ENCODE measurements at places on chromosomes 7 and 10.

DNA sequence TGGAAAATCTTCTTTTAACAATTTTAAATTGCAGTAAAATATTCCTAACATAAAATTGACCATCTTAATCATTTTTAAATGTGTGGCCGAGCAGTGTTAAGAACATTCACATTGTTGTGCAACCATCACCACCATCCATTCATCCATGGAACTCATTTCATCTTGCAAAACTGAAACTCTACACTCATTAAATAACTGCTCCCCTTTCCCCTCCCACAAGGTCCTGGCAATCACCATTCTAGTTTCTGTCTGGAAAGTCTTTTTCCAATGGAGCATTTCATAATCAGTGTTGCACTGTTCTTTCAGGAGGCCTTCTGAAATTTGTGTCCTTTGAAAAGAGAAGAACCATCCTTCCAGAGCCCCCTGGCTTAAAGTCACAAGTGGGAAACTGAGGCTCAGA is 233.1 kb downstream of the PLXNA4 start:
- no peak for DNase-seq

DNA sequence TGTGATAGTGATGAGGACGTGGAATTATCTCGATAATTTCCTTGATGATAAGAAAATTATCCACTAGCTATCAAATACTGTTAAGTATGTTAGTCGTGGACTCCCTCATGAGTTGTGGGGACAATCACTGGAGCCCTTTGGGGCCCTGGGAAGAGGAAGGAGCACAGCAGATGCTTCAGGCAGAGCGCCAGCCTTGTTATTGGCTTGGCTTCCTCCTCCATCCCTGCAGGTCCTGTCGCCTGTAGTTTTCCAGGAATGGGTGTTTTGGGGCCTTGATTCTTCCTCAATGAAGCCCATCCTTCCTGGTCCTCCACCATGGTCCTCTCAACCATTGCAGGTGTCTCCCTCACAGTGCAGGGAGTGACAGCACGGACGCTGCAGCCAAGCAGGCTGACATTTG is 32.5 kb upstream of the ZNF32 start:
- no peak for DNase-seq

- no peak for DNase-seq
Observed at GRCh38 chr7:31069860-31070555, 17.9 kb downstream of the ADCYAP1R1 start.

- no peak for DNase-seq
Observed at GRCh38 chr10:55410415-55410885, 609.4 kb upstream of the PCDH15 start.

GRCh38 chr7:11332186-11332864 is 358.7 kb downstream of the PHF14 start:
- DNase-seq: no peak

DNA sequence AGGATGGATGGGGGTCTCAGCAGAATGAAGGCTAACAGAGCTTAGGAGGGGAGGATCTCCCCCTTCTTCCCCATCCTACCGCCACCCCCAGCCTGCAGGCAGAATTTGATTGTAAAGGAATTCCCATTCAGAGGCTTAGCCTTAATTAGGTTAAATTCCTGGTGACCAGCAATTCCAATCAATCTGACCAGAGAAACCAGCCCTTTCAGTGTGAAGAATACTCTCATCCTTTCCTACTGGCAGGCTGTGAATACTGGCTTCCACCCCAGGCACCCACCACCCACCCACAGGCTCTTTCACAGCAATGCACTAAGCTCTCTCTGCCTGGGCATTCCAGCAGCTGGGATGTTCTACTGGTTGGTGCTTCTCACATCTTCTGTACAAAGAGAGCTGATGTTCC is 137.9 kb upstream of the LYZL1 start:
- DNase-seq: no peak

DNA sequence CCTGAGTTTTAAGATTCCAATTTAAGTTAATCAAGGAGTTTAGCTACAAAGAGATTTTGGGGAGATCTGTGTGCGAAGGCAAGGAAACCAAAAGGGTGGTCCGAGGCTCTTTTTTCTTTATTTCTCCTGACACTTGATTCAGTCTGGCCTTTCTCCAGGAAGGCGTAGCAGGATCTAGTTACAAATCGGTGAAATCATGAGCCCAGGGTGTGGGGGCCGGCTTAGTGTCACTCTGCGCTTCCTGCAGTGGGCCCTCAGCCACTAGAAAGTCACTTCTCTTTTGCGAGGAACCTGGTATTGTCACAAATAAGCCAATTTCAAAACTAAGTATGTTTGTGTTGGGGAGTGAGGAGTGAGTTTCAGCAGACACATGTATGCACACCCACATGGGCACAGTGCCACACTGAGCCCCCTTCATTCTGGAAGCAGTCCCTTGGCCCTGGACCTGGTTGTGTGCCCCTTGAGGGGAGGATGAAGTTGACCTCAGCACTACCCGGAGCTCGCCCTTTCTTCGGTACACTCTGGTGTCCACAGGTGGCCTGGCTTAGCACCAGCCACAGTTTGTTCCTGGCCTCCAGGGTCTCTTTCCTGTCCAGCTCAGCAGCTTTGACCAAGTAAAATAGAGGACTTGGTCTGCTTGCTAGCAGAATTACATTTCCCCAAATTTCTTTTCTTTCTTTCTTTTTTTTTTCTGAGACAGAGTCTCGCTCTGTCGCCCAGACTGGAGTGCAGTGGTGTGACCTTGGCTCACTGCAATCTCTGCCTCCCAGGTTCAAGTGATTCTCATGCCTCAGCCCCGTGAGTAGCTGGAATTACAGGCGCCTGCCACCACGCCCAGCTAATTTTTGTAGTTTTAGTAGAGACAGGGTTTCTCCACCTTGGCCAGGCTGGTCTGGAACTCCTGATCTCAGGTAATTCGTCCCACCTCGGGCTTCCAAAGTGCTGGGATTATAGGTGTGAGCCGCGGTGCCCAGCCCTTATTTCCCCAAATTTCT is 84.0 kb upstream of the BTBD16 start:
- no peak for DNase-seq

GRCh38 chr10:70480239-70480861 is 1.8 kb downstream of the PALD1 start:
- DNase-seq: no peak

- no peak for DNase-seq
Observed at GRCh38 chr10:118595598-118596425, at the start of gene PRLHR. TSS of gene PRLHR (minus strand) at chr10:118595648. CDS start at chr10:118595244, 404 bp downstream.

DNA sequence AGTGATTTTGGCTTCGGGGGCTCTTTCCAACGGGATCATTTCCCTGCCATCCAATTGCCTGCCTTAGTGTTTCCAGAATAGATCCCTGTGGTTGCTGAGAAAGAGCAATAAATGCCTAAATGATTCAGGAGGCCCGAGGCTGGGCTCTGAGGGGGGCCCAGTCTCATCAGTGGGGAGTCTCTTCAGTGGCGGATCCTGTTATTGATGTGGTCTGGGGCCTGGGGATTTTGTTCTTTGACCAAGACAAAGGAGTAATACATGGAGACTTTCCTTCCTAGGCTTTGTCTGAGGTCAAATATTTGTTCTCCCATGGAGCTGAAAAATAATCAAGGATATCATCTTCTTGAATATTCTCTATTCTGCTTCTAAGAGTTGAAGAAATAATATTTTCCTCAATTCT is 40.8 kb downstream of the TAS2R41 start:
- no peak for DNase-seq

- no peak for DNase-seq
Observed at GRCh38 chr10:114499630-114500190, 95.4 kb upstream of the AFAP1L2 start.

- no peak for DNase-seq
Observed at GRCh38 chr7:132865366-132866143, 216.3 kb downstream of the CHCHD3 start.

GRCh38 chr7:157473051-157473569 is 136.3 kb downstream of the DNAJB6 start:
- no peak for DNase-seq

GRCh38 chr10:47207894-47208469 is 92.0 kb upstream of the GDF10 start:
- no peak for DNase-seq

- no peak for DNase-seq
Observed at GRCh38 chr7:149003018-149003417, 25.3 kb downstream of the PDIA4 start.

GRCh38 chr7:117873310-117874190 is at the start of gene CTTNBP2:
TSS of gene CTTNBP2 (minus strand) at chr7:117873441. CDS start at chr7:117873415, 26 bp downstream.
- peak; percentile 6 for DNase-seq

DNA sequence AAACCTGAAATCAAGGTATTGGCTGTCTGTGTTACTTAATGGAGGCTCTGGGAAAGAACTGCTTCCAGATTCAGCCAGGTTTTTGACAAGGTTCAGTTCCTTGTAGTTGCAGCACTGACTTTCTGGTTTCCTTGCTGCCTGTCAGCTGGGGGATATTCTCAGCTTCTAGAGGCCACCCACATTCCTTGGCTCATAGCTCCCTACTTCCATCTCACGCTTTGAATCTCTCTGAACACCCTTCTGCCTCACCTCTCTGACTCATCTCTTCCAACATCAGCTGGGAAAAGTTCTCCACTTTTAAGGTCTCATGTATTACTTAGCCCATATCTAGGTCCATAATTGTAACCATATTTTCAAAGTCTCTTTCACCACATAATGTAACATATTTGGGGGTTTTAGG is 22.9 kb upstream of the GPR22 start:
- DNase-seq: no peak

- no peak for DNase-seq
Observed at GRCh38 chr10:86372119-86372783, 5.7 kb upstream of the GRID1 start.

- DNase-seq: no peak
Observed at GRCh38 chr10:109393425-109393824, 529.9 kb downstream of the XPNPEP1 start.

- DNase-seq: no peak
Observed at GRCh38 chr10:60488111-60488669, 98.5 kb upstream of the ANK3 start.

GRCh38 chr10:122293961-122294380 is 22.9 kb downstream of the BTBD16 start:
- no peak for DNase-seq

- DNase-seq: no peak
Observed at GRCh38 chr10:27245836-27246235, 5.2 kb upstream of the ACBD5 start.

DNA sequence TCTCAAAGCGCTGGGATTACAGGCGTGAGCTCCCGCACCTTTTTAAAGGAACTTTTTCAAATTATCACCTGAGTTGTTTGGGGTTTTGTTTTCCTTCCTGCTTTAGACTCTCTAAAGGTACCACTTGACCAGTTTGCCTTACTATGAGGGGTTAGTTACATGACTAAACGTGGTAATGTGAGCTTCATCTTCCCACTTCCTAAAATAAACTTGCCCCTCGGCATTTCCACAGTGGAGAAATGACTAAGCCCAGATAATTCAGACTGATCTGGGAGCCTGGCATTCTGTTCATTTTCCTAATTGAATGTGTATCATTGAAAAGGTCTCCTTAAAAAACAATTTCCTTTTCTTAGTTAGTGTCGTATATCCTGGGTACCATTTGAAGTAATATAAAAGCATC is 163.4 kb downstream of the PLXDC2 start:
- DNase-seq: no peak

GRCh38 chr10:22927661-22928403 is at the start of gene ARMC3:
TSS of gene ARMC3 (plus strand) at chr10:22928053. CDS start at chr10:22931997, 3,944 bp downstream.
- DNase-seq: peak; percentile 18

All from HCT116 (cell line).